ENCODE measurements at places on chromosomes 12 and 14.

- DNase-seq = no peak
Measured at GRCh38 chr12:45182511-45182910, 33.4 kb upstream of the ANO6 start.

- no peak for DNase-seq
Measured at GRCh38 chr12:92421042-92421441, 275.4 kb upstream of the BTG1 start.

GRCh38 chr14:51972566-51972965, 16.8 kb upstream of the RTRAF start:
- DNase-seq = no peak

DNA sequence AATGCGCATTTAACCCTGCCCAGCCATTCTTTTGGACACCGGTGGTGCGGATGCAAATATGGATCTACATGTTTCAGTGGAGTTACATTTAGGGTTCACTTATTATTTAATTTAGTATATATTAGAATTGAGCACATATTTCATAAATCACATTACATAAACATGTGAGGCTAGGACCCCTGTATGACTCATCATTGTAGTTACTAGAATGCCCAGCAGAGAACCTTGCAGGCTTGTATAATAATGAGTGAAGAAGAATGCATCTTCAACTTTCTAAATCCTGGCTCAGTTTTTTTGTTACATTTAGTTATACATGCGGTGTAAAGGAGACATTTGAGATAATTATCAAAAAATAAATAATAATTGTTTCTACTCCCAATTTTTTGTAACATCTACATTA, 369.0 kb downstream of the ATP23 start:
- DNase-seq = no peak

DNA sequence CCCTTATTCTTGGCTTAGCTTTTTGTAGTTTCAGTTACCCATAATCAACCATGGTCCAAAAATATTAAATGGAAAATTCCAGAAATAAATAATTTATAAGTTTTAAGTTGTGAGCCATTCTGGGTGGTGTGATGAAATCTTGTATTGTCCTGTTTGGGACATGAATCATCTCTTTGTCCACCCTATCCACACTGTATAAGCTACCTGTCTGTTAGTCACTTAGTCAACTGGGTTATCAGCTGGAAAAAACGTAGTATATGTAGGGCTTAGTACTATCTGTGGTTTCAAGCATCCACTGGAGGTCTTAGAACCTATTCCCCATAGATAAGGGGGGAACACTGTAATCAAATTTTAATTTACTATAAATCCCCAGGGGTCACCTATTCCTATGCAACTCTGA, 52.7 kb downstream of the NKX2-1 start:
- DNase-seq = no peak

All from activated CD4-positive, CD25-positive, alpha-beta regulatory T cell treated with anti-CD3 and anti-CD28 coated beads, Interleukin-2, amount 50 U/mL, for 16 hours (primary cell).